Stimulated activated CD8-positive, alpha-beta memory T cell treated with anti-CD3 and anti-CD28 coated beads, Interleukin-7, amount 100 ng/mL, for 1 hour (primary cell): ENCODE measurements at places on chromosomes 1 and 21.
A peak's percentile ranks its signal among the peaks of the same experiment; 100 is the strongest.

GRCh38 chr1:178055779-178056471 lies 38.0 kb upstream of the RASAL2 start:
- no peak for DNase-seq

DNA sequence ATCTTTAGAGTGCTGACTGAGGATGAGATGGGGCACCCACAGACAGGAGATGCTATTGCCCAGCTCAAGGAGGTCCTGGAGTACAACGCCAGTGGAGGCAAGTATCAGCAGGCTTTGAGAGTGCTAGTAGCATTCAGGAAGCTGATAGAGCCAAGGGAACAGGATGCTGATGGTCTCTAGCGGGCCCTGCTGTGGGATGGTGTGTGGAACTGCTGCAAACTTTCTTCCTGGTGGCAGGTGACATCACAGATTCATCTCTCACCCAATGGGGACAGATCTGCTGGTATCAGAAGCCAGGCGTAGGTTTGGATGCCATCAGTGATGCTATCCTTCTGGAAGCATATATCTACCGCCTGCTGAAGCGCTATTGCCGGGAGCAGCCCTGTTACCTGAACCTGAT lies 609.8 kb upstream of the NCAM2 start:
- no peak for DNase-seq

- no peak for DNase-seq
Measured at GRCh38 chr1:94394247-94394646, 23.9 kb upstream of the ABCD3 start.

DNA sequence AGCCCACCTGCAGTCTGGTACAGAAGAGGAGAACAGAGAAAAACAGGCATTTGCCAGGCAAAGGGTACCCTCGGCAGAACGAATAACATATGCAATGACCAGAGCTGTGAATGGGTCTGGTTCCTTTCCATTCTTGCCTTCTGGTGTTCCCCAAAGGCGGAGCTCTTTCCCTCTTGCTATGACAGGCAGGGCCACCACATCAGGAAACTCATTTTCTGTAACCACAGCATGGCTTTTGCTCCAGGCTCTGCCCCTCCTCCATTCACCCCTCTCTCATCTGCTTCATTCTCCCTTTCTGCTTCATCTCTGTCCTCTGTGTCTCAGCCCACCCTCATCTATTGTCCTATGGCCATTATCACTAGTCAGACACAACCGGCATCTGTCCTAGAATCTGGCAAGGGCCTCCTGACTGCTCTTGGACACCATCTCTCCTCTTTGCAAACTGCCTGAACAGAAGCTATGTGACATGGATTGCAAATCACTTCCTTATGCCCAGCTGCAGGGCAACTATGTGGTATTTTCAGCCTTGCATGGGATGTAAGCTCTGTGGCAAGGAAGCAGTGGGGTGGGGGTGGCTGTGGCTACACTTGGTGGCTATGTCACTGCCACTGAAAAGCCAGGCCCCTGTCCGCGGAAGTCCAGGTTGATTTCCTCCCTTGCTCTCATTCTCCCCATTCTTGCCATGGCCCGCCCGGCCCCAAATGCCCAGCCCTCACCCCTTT lies 78.8 kb upstream of the ABCD3 start:
- no peak for DNase-seq

DNA sequence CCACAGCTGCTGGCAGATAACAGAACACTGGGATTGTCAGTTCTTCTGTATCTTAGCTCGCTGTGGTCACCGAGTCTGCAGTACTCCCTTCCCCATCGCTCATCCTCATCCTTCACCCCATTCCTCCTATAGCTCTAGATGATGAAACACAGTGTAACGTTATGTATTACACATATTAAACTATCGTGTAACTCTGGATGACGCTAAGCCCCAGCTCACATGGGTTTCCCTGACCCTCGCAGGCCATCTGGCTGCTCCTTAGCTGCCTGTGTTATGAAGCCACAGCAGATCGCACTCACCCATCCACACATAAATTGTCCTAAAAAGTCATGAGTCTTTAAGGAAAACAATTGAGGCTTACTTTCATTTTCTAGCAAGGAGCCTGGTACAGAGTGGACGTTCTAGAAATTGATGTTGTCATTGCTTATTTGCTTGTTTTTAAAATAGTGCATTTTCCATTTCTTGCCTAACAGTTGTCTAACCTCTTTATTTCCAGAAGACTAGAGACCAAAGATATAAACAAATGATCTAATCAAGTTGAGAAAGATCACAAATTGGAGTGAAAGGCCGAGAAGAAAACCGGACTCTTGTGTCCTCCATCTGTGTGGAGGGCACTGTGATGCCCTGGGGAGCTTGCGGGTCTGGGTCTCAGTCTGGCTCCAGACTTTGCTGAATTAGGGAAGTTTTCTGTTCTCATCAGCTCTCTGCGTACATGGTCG lies 24.3 kb upstream of the PCP4 start:
- no peak for DNase-seq

- DNase-seq: no peak
Measured at GRCh38 chr1:29438991-29439390, 202.7 kb downstream of the PTPRU start.

- DNase-seq: no peak
Measured at GRCh38 chr21:45574081-45574501, 31.9 kb upstream of the SLC19A1 start.

- no peak for DNase-seq
Measured at GRCh38 chr1:241635556-241636152, 4.5 kb downstream of the CHML start.

- no peak for DNase-seq
Measured at GRCh38 chr1:16607433-16607851, 5.9 kb downstream of the NBPF1 start.

DNA sequence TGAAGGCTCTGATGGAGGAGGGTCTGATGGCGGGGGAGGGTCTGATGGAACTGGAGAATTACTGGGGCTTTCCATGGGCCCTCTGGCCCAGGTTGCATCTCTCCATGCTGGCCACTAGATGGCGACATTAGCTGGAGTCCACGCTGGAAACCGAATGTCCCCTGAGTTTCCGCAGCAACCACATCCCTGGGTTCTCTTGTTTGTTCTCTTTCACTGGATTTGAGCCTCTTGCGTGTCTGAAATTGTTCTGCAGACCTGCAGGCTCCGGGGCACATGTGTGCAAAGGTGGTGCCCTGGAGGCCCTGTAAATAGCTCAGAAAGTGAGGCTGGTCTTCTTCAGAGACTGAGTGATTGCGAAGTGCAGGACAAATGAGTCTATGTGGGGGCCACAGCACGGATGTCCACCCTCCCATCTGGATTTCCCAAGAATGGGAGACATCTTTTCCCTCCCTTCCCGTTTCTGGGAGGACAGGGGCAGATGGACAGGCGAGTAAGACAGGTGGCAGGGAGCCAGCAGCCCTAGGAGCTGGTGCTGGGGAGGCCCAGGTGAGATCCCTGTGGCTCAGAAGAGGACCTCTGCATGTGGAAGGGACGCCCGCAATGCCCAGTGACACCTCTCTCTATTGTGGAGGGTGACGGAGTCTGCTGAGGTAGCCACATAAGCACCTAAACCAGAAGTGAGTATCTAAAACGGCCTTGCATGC lies 73.2 kb upstream of the ABCG1 start:
- peak; percentile 25 for DNase-seq

GRCh38 chr1:21572221-21572620 lies 63.0 kb downstream of the ALPL start:
- DNase-seq: no peak

DNA sequence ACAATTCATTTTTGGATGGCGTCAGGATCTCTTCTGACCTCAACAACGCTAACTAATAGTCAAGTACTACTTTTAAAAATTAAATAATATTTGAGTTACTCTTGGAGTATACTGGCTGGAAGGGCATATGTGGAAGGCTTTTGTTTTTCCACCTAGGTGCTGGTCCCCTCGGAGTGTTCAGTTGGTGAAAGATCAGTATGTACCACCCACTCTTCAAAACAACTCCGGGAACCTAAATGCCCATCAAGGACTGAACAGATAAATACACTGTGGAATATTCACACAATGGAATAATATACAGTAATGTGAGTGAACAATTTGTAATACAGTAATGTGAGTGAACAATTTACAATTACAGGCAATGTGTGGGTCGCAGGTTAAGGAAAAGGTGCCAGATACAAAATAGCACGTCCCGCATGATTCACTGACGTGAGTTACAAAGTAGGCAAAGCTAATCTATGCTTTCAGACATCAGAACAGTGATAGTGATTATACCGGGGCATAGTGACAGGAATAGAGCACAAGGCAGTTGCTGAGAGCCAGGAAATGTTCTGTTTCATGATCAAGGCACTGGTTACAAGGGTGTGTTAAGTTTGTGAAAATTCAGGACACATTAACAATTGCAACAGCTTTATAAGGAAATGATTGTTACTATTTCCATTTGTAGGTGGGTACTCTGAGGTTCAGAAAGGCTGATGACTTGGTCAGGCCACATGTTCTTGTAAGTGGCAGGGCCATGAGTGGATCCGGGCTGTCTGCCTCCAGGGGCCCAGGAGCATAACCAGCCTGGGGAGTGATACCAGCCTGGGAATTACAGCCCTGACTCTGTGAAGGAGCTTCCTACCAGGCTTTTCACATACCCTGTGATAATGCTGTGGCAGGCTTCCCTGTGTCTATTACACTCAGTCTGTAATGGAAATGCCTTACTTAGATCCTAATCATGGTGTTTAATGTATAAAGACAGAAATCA lies 59.3 kb upstream of the ABCD3 start:
- DNase-seq: no peak
